ENCODE measurements at places on chromosomes 2 and 18. TPM values are rescaled to one million over a fixed set of nuclear protein-coding genes. Genes with fewer than 3 reads are reported as not detected.

DNA sequence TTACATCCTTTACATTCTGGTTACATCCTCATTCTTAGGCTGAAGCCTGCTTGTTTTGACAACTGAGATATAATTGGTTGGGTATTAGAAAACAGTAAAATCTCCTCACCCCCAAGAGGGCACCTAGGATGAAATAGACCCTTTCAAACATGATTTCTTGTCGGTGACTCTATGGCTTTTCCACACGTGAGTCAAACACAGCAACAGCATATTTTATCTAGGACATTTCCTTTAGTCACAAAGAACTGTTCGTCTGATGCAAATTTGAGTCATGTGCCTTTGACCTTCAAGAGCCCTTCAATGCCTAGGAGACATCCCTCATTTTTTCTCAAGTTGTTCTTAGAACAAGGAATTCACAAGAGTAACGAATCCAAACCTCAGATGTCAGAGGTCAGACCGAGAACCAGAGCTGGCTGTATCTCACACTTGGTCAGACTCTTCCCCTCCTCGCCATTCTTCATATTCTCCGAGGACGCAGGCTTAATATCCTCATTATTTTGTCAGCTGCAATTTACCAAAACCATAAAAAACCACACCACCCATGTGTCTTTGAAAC is 60.5 kb upstream of the ALKAL2 start:
- DNase-seq: no peak

DNA sequence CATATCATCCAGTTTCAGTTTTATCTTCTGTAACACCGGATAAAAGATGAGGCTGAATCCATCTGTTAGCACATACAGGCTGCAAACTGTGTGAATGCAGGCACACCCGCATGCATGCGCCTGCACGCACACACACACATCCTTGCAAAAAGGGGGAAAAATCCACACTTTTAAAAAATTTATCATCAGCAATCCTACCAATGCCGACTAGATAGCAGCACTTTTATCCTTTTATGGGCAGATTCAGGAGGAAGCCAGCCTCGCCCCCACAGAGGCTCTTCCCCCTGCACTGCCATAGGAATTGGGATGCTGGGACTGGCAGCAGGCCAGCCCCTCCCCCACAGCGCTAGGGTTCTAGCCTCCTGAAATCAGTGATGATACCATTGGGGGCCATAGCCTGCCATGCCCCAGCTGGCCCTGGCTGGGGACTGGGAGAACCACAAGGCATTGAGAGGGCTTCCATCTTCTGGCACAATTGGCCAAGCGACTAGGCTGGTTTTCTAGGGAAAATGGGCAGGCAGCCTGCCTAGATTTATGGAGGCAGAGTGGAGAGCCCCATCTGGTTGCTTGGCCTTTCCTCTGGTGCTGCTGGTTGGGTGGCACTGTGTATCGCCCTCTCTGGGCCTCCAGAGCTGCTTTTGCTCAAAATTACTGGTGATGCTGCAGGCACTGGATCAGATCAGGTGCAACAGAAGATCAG is 25.5 kb downstream of the CYRIA start:
- DNase-seq: no peak

GRCh38 chr2:69988086-69988635 is 26.7 kb upstream of the ASPRV1 start:
- DNase-seq: no peak

- DNase-seq: no peak
These were observed 159.0 kb upstream of the HAAO start for GRCh38 chr2:42951263-42951938.

GRCh38 chr2:15069149-15069548 is 436.6 kb downstream of the LRATD1 start:
- DNase-seq: no peak

GRCh38 chr2:153388246-153388645 is 90.3 kb downstream of the RPRM start:
- DNase-seq: no peak

DNA sequence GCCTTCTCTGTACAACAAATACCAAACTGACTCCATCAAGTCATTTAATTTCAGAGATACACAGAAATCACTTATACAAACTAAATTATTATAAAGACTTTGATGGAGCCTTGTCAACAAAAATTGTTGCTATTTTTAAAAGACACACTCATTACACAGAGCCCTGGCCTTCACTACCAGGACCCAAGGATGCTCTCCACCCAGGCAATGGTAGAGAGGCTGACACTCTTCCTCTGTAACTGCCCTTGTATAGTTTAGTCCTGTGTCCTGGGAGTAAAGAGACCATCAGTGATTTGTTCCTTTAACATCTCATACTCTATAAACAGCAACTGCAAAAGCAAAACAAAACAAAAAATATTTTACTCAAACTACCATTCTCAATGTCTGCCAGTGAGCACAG is 173.5 kb downstream of the TCF4 start:
- no peak for DNase-seq

KCNG3 gene
- 0.38 TPM for total RNA-seq

XIRP2 gene
- total RNA-seq: not detected

DYNAP gene
- total RNA-seq: 6.1 TPM

IL36G gene
- total RNA-seq: not detected

Measured in esophagus squamous epithelium (tissue), 5 donors.